ENCODE measurements at places on chromosomes 16 and 17. TPM values are rescaled to one million over a fixed set of nuclear protein-coding genes. Genes with fewer than 3 reads are reported as not detected.

ABCA9 gene
- total RNA-seq = 0.61 TPM

CD7 gene
- 0.27 TPM for total RNA-seq

ICAM2 gene
- not detected for total RNA-seq

NDRG4 gene
- 677 TPM for total RNA-seq

CLEC19A gene
- not detected for total RNA-seq

TMEM204 gene
- total RNA-seq = 0.22 TPM

TBC1D3K gene
- not detected for total RNA-seq

ADAP2 gene
- 0.51 TPM for total RNA-seq

OR1F1 gene
- total RNA-seq = not detected

DNA sequence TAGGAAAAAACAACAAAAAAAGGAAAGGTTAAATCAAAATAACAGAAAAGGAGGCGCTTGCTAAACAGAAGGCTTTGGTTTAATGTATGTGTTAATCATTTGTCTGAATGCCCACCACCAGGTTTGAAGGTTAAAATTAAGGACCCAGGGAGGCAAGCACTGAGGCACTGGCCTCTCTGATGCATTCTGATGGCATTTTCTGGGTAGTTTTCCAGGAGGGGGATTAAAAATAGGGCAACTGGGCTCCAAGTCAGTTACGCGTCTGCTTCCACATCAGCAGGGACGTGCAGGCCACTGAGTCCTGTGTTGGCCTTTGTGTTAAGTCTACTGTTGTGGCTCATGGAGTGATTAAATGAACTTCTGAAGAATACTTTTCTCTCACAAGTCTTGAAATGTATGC lies 26.9 kb downstream of the MARF1 start:
- H3K4me1 ChIP-seq = no peaks in the 10 kb centered on the region
- no peak overlapping the region for H3K4me3 ChIP-seq
- no peak overlapping the region for H3K27ac ChIP-seq
- no peak for DNase-seq
- no peaks in the 10 kb centered on the region for H3K27me3 ChIP-seq

- no peak overlapping the region for H3K4me3 ChIP-seq
- peaks cover 3% of the 10 kb centered on the region for H3K4me1 ChIP-seq
- peaks cover 11% of the 10 kb centered on the region for H3K36me3 ChIP-seq
- H3K27ac ChIP-seq = no peak overlapping the region
Observed at GRCh38 chr16:88357317-88358022, 25.3 kb upstream of the ZNF469 start.

GRCh38 chr16:1823821-1824220 lies 2.8 kb downstream of the HAGH start:
- peaks cover 2% of the 10 kb centered on the region for H3K27me3 ChIP-seq
- peak overlapping the region; percentile 58 for H3K4me3 ChIP-seq
- no peaks in the 10 kb centered on the region for H3K36me3 ChIP-seq
- peak; percentile 69 for DNase-seq

- no peak overlapping the region for H3K27ac ChIP-seq
- no peak for DNase-seq
- H3K4me1 ChIP-seq = peaks cover 24% of the 10 kb centered on the region
- H3K4me3 ChIP-seq = no peak overlapping the region
- peaks cover 8% of the 10 kb centered on the region for H3K27me3 ChIP-seq
Observed at GRCh38 chr17:42119301-42119700, 1.9 kb downstream of the KAT2A start.

DNA sequence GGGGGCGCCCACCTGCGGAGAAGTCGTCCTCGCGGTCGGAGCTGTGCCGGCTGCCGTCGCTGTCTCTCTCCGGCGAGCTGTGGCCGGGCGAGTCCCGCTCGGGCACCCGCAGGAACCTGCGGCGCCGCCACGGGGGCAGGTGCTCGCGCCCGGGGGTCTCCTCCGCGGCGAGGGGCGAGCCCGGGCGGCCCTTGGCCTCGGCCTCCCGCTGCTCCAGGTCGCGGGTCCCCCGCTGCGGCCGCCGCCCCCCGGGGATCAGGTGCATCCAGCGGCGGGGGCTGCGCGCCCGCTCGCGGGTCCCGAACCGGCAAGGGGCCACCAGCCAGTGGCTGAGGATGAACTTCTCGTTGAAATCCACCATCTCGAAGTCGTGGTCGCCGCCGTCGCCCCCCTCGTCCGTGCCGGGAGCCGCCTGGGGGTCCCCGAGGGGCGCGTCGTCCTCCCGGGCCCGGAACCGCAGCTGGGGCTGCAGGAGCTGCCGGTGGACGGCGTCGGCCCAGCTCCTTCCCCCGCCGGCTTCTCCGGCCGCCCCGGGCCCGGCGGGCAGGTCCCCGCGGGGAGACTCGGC lies 41.4 kb upstream of the BHLHA9 start:
- H3K4me3 ChIP-seq = no peak overlapping the region
- H3K4me1 ChIP-seq = peaks cover 15% of the 10 kb centered on the region
- peaks cover 23% of the 10 kb centered on the region for H3K27me3 ChIP-seq
- peak; percentile 23 for DNase-seq
- no peaks in the 10 kb centered on the region for H3K36me3 ChIP-seq
- H3K27ac ChIP-seq = no peak overlapping the region

- H3K27me3 ChIP-seq = no peaks in the 10 kb centered on the region
- no peak overlapping the region for H3K27ac ChIP-seq
- DNase-seq = no peak
- no peak overlapping the region for H3K4me3 ChIP-seq
- H3K36me3 ChIP-seq = peaks cover 14% of the 10 kb centered on the region
- H3K4me1 ChIP-seq = no peaks in the 10 kb centered on the region
Observed at GRCh38 chr16:54493061-54493460, 206.5 kb upstream of the IRX3 start.

DNA sequence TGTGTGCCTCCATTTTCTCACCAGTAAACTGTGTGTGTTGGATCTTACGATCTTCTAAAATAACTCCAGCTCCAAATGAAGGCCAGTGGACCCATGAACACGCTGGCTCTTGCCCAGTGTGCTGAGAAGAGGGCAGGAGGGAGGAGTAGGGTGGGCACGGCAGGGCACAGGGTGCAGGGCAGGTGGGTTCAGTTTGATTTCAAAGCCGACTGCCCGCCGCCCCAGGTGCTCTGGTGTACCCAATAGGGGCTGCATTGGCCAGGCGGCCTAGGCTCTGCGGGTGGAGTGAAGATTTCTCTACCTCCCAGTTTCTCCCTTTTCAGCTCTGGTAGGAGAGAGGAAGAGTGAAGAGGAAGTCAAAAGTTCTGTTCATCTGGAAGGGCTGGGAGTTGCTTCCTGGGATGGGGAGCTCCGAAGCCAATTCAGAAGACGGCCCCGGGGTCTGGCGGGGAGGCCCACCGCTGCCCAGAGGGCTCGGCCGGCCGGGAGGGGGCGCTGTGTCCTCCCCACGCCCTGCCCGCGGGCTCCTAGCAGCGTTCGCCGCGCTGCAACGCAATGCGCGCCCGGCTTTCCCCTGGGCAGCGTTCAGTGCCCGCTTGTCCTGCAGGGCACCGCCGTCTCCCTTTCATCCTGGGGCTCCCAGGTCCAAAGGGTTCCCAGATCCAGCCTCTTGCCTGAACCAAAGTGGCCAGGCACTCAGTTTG lies 1.1 kb upstream of the CRHR1 start:
- no peak overlapping the region for H3K27ac ChIP-seq
- peaks cover 13% of the 10 kb centered on the region for H3K27me3 ChIP-seq
- no peaks in the 10 kb centered on the region for H3K36me3 ChIP-seq
- H3K4me3 ChIP-seq = peak overlapping the region; percentile 86
- H3K4me1 ChIP-seq = peaks cover 6% of the 10 kb centered on the region

DNA sequence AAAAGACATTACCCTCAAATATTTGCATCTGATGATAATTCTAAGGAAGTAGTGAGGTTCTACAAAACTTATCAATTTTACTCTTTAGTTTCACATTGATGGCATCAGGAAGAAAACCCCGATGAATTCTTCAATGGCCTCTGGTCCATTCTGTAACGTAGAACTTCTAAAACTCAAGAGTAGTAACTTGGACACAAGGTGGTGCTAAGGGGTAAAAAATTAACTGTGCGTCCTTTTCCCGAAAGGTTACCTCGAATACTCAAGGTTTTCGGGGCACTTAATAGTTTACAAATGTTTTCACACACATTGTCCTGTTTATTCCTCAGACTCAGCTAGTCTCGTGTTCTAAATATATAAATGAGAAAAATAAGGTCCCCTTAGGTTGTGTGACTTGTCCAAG lies 517.3 kb upstream of the ZFHX3 start:
- H3K27ac ChIP-seq = no peak overlapping the region
- no peak overlapping the region for H3K4me3 ChIP-seq
- H3K27me3 ChIP-seq = no peaks in the 10 kb centered on the region
- H3K4me1 ChIP-seq = peaks cover 5% of the 10 kb centered on the region

- H3K27me3 ChIP-seq = peaks cover 2% of the 10 kb centered on the region
- DNase-seq = no peak
- peak overlapping the region; percentile 34 for H3K4me3 ChIP-seq
- H3K36me3 ChIP-seq = no peaks in the 10 kb centered on the region
- peaks cover 9% of the 10 kb centered on the region for H3K4me1 ChIP-seq
Observed at GRCh38 chr16:15494236-15494635, 59.8 kb downstream of the BMERB1 start.

DNA sequence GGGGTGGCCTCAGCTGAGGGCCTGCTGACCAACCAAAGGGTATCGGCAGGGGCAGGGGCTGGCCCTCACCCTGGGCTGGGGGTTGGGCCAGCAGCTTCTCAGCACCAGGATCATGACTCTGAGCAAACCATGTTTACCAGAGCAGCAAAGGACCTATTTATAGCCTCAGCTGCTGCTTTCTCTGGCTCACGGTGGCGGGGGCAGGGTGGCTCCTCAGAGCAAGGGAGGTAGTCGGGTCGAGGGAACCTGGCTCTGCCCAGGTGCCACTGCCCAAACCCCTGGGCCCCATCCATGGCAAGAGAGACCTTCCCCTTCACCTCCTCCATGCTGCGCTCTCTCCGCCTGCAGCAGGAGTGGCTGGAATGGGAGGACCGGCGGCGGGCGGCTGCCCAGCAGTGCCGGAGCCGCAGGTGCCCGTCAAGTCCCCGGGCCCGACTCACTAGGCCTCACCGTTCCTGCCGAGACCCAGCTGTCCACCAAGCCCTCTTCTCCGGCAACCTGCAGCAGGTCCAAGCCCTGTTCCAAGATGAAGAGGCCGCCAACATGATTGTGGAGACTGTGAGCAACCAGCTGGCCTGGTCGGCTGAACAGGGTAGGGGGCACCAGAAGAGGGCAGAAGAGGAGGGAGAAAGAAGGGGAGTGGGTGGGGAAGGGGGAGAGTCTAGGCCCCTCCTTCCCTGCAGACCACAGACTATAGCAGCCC lies at the start of gene ASB16:
Gene ASB16 (plus strand): TSS at position 206 of the 703 bp plus-strand sequence. CDS start 86 bp downstream, at position 292.
- no peaks in the 10 kb centered on the region for H3K36me3 ChIP-seq
- H3K27me3 ChIP-seq = no peaks in the 10 kb centered on the region
- H3K4me1 ChIP-seq = peaks cover 7% of the 10 kb centered on the region
- no peak for DNase-seq
- H3K27ac ChIP-seq = peak within 1 kb of the TSS; percentile 75

DNA sequence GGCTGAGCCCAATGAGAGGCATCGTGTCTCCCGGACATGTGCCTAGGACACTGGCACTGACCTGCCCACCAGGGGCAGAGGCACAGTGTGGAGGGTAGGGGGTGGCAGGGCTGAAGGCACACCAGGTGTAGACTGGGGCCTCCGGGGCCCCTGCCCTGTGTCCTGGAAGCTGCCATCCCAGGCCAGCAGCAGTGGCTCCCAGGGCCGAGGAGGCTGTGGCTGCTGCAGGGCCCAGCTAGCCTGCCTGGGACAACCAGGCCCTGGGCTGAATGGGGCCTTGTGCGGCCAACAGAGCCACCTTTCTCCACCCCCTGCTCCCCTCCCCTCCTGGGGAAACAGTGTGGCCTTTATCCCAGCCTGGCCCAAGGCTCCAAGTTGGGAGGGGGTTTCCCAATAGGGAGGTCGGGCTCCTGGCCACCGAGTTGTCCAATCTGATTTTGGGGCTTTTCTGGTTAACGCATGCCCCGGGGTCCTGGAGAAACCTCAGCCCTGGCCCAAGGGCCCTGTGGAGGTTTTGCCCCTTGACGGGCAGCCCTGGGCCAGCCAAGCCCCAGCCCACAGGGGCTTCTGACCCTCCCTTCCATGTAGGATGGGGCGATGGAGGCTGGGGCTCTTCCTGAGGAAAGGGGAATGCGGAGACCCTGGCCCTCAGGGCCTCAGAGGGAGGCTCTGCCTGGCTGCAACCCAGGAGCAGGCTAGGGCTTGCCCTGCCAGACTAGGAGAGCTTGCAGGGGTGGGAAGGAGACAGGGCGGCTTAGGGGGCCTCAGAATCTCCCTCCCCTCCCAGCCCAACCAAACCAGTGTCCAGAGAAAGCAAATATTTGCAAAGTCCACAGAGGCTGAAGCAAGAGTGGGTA lies 4.2 kb downstream of the MTSS2 start:
- H3K27ac ChIP-seq = no peak overlapping the region
- no peak overlapping the region for H3K4me3 ChIP-seq
- H3K4me1 ChIP-seq = peaks cover 4% of the 10 kb centered on the region
- H3K36me3 ChIP-seq = no peaks in the 10 kb centered on the region
- peaks cover 7% of the 10 kb centered on the region for H3K27me3 ChIP-seq

GRCh38 chr17:82647593-82648164 lies 565 bp downstream of the WDR45B start:
- no peaks in the 10 kb centered on the region for H3K36me3 ChIP-seq
- H3K4me3 ChIP-seq = peak overlapping the region; percentile 86
- no peaks in the 10 kb centered on the region for H3K27me3 ChIP-seq

- H3K36me3 ChIP-seq = no peaks in the 10 kb centered on the region
- H3K27me3 ChIP-seq = peaks cover 13% of the 10 kb centered on the region
- H3K27ac ChIP-seq = no peak overlapping the region
- no peak for DNase-seq
- no peak overlapping the region for H3K4me3 ChIP-seq
Observed at GRCh38 chr16:87583453-87584131, 18.7 kb upstream of the JPH3 start.

GRCh38 chr17:36936455-36937000 lies 747 bp upstream of the LHX1 start:
- no peaks in the 10 kb centered on the region for H3K36me3 ChIP-seq
- peak; percentile 83 for DNase-seq
- peak overlapping the region; percentile 84 for H3K4me3 ChIP-seq
- no peak overlapping the region for H3K27ac ChIP-seq
- H3K4me1 ChIP-seq = peaks cover 25% of the 10 kb centered on the region
- peaks cover 54% of the 10 kb centered on the region for H3K27me3 ChIP-seq

- DNase-seq = no peak
- H3K36me3 ChIP-seq = no peaks in the 10 kb centered on the region
- H3K27ac ChIP-seq = no peak overlapping the region
- H3K27me3 ChIP-seq = no peaks in the 10 kb centered on the region
- H3K4me1 ChIP-seq = no peaks in the 10 kb centered on the region
- H3K4me3 ChIP-seq = no peak overlapping the region
Observed at GRCh38 chr17:75654176-75654575, 12.8 kb downstream of the RECQL5 start.

- no peaks in the 10 kb centered on the region for H3K36me3 ChIP-seq
- peaks cover 52% of the 10 kb centered on the region for H3K4me1 ChIP-seq
- H3K27me3 ChIP-seq = peaks cover 9% of the 10 kb centered on the region
- no peak for DNase-seq
- no peak overlapping the region for H3K27ac ChIP-seq
Observed at GRCh38 chr17:80692931-80693467, 148.4 kb downstream of the RPTOR start.

DNA sequence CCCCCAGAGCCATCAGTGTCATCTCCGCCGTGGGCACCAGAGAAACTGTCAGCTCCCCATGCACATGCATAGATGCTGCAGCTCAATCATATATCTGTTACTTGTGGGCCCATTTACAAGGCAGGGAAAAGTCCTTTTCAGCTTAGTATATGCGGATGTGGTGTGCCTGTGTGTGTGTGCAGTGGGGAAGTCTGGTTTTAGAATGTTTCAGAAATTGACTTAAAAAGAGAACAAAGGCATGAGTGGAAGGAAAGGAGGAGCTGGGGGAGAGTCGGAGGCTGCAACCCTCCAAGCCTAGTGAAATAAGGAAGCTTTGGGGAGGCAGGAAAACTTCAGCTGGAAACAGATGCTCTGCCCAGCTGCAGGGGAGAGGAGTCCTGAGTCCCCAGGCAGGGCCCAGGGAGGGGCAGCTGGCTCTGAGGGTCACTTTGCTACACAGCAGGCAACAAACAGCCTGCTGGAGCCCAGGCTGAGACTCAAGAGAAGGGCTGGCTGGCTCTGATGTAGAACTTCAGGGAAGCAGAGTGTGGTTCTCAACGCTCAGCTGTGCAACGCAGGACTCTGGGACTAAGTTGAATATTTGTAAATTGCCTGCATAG lies 11.1 kb upstream of the CD300LD start:
- peak; percentile 50 for DNase-seq

Measured in glutamatergic neuron (in vitro differentiated cells).